ENCODE measurements at places on chromosomes 1 and 21. TPM values are rescaled to one million over a fixed set of nuclear protein-coding genes. Genes with fewer than 3 reads are reported as not detected.

DNA sequence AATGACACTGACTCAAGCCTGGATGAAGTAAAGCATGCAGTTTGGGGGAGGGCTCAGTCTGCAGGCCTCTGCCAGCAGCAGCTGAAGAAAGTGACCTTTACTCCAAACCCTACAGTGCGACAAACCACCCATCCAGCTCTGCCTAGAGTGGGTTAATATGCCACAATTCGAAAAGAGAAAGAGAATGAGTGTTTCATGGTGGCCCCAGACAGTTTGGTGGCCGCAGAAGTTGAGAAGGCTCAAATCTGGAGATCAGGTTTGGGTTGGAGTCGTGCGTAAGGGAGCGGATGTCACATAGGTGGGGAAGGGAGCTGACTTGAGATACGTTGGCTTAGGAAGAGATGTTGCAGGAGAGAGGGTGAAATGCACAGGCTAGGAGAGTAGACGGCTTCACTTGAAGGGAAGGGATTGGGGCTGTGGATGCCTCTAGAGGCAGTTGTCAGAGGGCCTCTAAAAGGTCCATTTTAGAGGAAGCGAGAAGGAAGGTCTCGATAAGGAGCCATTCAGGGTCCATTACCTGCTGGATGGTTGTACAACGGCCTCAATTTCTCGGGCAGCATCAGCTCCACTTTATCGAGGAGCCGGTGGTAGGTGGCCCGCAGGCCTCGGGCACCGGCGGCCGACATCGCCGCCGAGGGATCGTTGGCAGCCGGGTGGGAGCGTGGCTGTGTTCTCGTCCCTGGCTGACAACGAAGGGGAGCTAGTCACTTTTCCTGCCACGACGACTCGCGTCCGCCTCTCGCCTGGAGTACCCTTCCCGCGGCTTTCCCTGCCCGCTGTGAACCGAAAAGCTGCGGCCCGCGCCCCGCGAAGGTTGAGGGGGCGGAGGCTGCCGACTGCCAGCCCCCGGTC lies 1.0 kb upstream of the DCAF6 start:
- DNase-seq = peak; percentile 65

DNA sequence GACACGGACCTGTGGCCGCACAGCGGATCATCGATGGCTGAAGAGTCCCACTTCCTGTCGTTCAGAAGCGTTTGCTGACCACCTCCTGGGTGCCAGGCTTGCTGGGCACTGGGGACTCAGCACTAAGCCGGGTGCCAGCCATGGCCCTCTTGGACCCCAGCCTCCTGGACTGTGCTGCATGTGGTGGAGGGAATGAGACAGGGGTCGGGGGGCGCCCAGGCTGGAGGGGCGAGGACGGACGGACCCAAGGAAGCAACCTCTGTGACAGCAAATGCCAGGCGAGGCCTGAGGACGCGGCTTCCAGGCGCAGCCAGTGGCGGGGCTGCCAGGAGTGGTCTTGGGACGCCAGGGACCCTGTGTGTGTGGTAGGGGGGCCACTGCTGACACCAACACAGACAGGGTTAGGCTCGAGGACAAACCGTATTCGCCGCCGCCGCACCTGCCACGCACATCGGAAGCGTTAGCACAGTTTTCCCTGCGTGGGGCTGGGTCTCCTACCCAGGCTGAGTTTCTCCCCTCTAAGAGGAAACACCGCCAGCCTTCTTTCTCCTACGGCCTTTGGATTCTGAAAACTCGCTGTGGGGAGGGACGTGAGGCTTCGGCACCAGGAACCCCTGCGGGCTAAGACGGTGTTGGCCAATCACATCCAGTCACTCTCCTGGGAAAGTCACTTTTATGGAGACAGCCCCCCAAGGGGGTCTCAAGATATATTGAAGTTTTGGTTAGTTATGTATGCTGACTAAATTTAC lies 3.1 kb upstream of the MXRA8 start:
- DNase-seq = no peak

GRCh38 chr1:160647329-160647720 lies 481 bp upstream of the SLAMF1 start:
- no peak for DNase-seq

Gene NT5C1A
- not detected for total RNA-seq

Gene KCNE1
- total RNA-seq = 0.90 TPM

Gene FCGR3A
- not detected for total RNA-seq

All from IMR-90 (cell line).